HTR-8/SVneo (cell line): ENCODE measurements at places on chromosomes 11 and 22.
A peak's percentile ranks its signal among the peaks of the same experiment; 100 is the strongest.

GRCh38 chr11:86931548-86932258 is 23.5 kb downstream of the FZD4 start:
- DNase-seq: peak; percentile 67

- DNase-seq: no peak
These were observed 5.4 kb upstream of the POU2AF1 start for GRCh38 chr11:111384494-111384893.

GRCh38 chr22:25572708-25573171 is 8.3 kb downstream of the GRK3 start:
- no peak for DNase-seq

DNA sequence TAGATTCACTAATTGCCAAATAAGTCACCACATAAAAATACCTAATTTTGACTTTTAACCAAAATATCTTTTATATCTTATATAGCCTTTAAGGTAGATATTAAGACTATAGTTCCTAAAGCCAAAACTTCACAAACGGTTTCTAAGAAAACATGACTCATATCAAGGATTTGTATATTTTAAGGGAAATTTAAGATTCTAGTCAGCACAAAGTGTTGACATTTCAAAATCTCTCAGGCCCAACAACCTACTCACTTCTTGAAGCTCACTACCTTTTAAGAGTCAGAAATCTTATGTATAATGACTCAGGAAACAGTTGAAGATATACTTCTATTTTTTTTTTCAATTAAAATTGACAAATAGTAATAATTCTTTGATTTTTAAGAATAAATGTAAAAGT is 221.9 kb downstream of the SBF2 start:
- no peak for DNase-seq

DNA sequence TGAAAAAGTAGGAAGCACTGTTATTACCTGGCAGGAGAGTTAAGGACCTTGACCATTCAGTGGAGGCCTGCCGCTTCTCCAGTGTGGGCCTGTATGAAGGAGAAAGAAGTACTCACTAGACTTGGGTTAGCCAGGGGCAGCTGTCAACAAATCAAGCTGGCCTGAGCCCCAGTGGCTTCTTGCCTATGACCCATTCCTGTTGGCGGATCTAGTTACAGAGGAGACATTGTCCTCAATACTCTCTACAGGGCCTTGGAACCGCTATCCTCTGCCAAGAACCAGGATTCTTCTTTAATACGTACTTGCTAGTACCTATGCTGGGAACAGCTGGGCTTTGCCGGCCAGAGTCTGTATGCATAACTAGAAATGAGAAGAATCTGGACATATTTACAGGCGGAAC is 68.1 kb downstream of the ALX4 start:
- no peak for DNase-seq

GRCh38 chr11:61102667-61103571 is 630 bp downstream of the CD5 start:
- DNase-seq: no peak

DNA sequence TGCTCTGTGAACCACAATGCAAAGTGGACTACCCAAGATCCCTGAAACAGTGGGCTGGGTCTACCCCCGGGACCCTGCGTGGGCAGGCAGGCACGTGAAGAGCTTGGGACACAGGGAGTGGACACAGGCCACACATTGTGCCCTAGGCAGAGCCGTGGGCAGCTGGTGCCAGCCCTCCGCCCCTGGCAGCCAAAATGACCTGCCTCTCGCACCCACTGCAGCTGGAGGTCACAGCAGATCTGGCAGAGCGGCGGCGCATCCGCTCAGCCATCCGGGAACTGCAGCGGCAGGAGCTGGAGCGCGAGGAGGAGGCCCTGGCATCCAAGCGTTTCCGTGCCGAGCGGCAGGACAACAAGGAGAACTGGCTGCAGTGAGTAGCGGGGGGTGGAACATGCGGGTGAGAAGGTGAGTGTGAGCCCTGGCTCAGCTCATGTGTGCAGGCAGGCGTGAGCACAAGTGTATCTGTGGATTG is 6.7 kb downstream of the SMTN start:
- no peak for DNase-seq

- peak; percentile 95 for DNase-seq
These were observed 3.9 kb upstream of the ABCG4 start for GRCh38 chr11:119144825-119145486.

GRCh38 chr11:35035894-35036408 is 103.0 kb upstream of the CD44 start:
- DNase-seq: no peak

DNA sequence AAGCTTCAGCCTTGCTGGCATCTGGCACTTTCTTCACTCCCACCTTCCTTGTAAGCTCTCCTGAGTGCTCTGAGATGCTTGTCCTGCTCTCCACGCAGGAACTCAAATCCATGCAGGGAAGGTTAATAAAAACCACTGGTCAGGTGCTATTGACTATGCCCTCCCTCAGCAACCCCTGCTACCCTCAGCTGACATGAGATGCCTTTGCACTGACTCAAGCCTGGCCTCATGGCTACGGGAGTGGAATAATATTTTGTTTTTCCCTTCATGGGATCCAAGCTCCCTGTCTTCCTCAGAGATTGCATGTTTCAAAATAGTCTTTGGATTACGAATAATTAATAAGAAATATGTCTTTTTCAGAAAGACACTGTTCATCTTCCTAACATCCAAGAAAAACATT is 31.7 kb upstream of the ABCC8 start:
- peak; percentile 22 for DNase-seq

GRCh38 chr11:87097582-87097981 is 59.8 kb downstream of the TMEM135 start:
- DNase-seq: peak; percentile 53

- no peak for DNase-seq
These were observed 64.2 kb downstream of the SLC36A4 start for GRCh38 chr11:93133488-93134109.

DNA sequence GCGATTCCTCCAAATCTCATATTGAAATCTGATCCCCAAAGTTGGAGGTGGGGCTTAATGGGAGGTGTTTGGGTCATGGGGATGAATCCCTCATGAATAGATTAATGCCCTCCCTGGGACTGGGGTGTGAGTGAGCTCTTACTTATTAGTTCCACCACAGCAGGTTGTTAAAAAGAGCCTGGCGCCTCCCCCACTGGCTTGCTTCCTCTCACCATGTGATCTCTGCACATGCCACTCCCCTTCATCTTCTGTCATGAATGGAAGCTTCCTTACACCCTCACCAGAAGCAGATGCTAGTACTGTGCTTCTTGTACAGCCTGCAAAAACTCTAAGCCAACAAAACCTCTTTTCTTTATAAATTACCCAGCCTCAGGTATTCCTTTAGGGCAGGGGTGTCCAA is 8.8 kb downstream of the RRAS2 start:
- no peak for DNase-seq

DNA sequence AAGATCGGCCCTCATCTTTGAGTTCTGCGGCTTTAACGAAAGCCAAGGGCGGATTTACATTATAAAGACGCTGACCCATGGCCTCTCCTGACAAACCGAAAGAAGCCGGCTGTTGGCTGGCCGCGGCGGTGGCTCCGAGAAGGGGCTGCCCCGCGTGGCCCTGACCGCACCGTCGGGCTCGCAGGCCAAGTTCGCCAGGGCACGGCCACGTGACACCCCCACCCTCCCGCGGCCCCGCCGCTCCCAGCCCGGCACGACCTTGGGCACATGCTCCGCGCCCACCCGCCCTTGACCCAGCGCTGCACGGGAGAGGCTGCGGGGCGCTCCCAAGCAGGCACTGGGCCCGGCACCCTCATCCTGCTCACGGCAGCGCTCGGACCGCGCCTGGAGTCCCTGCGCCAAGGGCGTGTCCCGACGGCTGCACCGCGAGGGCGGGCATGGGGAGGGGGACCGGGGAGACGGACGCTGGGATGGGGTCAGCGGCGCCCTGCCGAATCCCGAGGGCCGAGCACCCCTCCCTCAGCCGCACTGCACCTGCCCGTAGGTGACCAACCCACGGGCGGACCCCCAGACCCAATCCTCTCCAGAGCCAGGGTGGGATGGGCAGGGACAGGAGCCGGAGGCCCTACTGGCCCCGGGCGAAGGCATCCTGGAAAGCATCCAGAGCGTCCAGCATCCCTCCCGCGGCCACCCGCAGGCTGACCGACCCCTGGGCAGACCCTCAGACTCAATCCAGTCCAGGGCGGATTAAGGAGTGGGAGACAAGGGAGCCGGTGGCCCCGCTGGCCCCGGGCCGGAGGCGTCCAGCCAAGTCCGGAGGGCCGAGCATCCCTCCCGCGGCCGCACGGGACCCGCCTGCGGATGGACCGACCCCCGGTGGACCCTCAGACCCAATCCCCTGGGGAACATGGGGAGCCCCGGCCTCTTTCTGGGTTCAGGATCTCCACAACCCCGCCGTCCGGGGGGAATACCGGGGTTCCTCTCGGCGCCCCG is 759 bp downstream of the CPT1A start:
- peak; percentile 46 for DNase-seq

DNA sequence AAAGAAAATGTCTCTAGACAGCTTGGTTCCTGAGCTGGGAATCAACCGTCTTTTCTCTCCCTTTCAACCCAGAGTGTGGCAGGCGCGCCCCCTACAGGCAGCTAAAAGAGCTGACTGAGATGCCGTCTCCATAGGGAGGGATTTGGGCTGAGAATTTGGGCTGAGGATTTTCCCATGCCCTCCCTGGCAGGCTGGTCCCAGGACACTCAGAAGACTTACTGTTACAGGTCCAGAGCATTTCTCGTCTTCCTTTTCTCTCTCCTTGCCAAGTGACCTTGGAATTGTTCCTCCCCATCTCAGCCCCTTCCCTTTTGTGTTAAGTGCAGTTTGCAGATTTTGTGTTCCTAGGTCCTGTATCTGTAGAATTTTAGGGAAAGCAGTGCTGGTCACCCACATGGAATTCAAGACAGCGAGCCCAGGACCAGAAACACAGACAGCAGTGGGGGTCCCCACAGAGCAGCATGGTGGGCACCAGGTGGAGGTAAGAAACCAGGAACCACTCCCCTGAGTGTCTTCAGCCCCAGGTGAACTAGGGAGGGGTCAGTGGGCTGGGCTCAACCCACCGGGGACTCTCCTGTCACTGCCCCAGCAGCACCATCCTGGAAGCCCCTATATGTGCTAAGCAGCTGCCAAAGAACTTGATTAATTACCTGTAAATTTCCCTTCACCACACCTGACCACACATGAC is 9.9 kb upstream of the IGLL5 start:
- DNase-seq: peak; percentile 26

GRCh38 chr22:42281284-42281683 is 10.8 kb upstream of the TCF20 start:
- DNase-seq: no peak

- no peak for DNase-seq
These were observed 1.5 kb downstream of the UPB1 start for GRCh38 chr22:24496661-24497060.

GRCh38 chr11:83174008-83174407 is 17.1 kb downstream of the PCF11 start:
- no peak for DNase-seq
